ENCODE measurements at places on chromosomes 6 and 20.

GRCh38 chr20:18057101-18057993 lies at the start of gene OVOL2:
Gene OVOL2 (minus strand): TSS chr20:18057916. CDS start chr20:18057634, 282 bp downstream.
- peak within 1 kb of the TSS; percentile 57 for H3K4me3 ChIP-seq
- no peak for DNase-seq
- peaks cover 11% of the 10 kb centered on the region for H3K4me1 ChIP-seq
- H3K27ac ChIP-seq: no peak within 1 kb of the TSS
- H3K27me3 ChIP-seq: peaks cover 99% of the 10 kb centered on the region

- H3K36me3 ChIP-seq: peaks cover 57% of the 10 kb centered on the region
- H3K4me3 ChIP-seq: no peak overlapping the region
- DNase-seq: no peak
- H3K4me1 ChIP-seq: peaks cover 25% of the 10 kb centered on the region
- no peaks in the 10 kb centered on the region for H3K27me3 ChIP-seq
Measured at GRCh38 chr20:32235331-32236047, 27.8 kb downstream of the POFUT1 start.

GRCh38 chr20:43666376-43667328 lies at the start of gene MYBL2:
Gene MYBL2 (plus strand): TSS chr20:43667114. CDS start chr20:43667284, 170 bp downstream.
- peak within 1 kb of the TSS; percentile 74 for H3K4me3 ChIP-seq
- peaks cover 28% of the 10 kb centered on the region for H3K4me1 ChIP-seq
- peak; percentile 83 for DNase-seq
- peaks cover 6% of the 10 kb centered on the region for H3K36me3 ChIP-seq
- peak within 1 kb of the TSS; percentile 14 for H3K27ac ChIP-seq
- H3K27me3 ChIP-seq: peaks cover 19% of the 10 kb centered on the region

- H3K36me3 ChIP-seq: no peaks in the 10 kb centered on the region
- peaks cover 21% of the 10 kb centered on the region for H3K27me3 ChIP-seq
- H3K4me1 ChIP-seq: peaks cover 8% of the 10 kb centered on the region
- no peak for DNase-seq
- no peak overlapping the region for H3K27ac ChIP-seq
Measured at GRCh38 chr20:50394569-50394968, 115.6 kb upstream of the PTPN1 start.

DNA sequence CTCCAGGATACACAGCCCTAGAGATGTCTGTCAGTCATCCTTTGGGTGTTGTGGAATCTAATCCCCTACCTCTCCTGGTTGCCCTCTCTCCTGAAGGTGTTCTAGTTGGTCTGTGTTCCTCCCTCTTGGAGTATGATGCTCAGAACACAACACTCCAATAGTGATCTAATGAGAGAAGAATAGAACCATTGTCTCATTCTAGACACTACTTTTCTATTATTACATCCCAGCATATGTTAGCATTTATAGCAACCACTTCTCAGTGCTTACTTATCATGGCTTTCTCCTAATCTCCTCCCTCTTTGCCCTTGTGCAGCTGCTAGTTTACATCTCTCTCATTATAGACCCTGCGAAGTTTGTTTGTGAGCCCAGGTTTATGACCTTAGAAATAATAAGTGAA lies 109.0 kb downstream of the UNC5CL start:
- H3K4me3 ChIP-seq: no peak overlapping the region
- DNase-seq: no peak
- no peak overlapping the region for H3K27ac ChIP-seq
- peaks cover 21% of the 10 kb centered on the region for H3K27me3 ChIP-seq
- H3K4me1 ChIP-seq: no peaks in the 10 kb centered on the region

GRCh38 chr20:23652371-23652770 lies 14.6 kb upstream of the CST3 start:
- H3K27ac ChIP-seq: no peak overlapping the region
- no peaks in the 10 kb centered on the region for H3K4me1 ChIP-seq
- no peak for DNase-seq
- H3K36me3 ChIP-seq: no peaks in the 10 kb centered on the region
